Stimulated activated CD4-positive, alpha-beta T cell treated with anti-CD3 and anti-CD28 coated beads, Interleukin-4, amount 100 ng/mL, for 1 hour (primary cell): ENCODE measurements at places on chromosomes 1 and 21.

- no peak for DNase-seq
These were observed 694 bp downstream of the TMEM167B start for GRCh38 chr1:109091078-109091838.

DNA sequence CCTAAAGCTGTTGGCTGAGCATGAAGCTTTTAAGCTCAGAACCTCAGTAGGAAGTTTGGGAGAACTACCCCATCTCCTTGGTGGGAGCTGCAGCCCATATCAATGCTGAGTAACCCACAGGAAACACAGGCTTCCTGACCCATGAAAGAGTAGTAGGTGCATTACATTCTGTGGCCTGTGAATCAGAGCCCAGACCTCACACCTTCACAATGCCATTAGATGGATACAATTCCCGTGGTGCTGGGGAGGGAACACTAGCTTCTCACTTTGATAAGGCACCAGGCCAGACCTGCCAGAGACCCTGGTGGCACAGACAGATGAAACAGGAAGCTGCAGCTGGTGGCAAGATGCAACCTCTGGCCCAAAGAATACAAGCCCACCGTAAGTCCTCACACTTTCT is 308.8 kb downstream of the NPHP4 start:
- no peak for DNase-seq

GRCh38 chr1:243638186-243638585 is 211.9 kb downstream of the AKT3 start:
- no peak for DNase-seq

DNA sequence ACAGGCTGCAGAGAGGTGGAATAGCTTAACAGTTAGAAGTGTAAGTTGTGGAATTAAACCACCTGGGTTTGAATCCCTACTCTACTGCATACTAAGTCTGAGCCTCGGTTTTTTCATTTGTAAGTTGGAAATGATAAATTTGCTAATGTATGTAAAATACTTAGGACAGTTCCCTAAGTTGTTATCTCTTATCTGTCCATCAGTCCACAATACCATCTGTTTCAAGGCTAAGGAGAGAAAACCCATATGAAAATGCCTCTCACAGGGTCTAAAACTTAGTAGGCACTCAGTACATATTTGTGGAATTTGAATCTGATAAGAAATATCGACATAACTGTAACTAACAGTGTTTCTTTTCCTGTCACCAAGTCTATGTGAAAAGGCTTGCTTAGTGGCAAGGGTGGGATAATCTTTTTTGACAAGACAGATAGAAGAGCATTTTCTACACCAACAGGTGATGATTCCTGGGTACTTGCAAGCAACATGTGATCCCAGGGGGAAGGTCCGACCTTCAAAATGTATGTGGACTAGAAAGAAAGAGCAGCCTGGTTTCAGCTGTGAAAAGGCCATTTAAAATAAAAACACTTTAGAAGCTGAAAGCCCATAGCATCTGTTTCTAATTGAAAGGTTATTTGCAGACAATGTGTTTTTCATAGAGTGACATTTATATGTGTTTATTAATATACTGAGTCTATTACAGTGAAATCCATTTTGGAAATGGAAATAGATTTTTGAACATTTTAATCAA is 202.9 kb downstream of the HHAT start:
- no peak for DNase-seq

- no peak for DNase-seq
These were observed 892.5 kb downstream of the PLA2G4A start for GRCh38 chr1:187721216-187721615.

DNA sequence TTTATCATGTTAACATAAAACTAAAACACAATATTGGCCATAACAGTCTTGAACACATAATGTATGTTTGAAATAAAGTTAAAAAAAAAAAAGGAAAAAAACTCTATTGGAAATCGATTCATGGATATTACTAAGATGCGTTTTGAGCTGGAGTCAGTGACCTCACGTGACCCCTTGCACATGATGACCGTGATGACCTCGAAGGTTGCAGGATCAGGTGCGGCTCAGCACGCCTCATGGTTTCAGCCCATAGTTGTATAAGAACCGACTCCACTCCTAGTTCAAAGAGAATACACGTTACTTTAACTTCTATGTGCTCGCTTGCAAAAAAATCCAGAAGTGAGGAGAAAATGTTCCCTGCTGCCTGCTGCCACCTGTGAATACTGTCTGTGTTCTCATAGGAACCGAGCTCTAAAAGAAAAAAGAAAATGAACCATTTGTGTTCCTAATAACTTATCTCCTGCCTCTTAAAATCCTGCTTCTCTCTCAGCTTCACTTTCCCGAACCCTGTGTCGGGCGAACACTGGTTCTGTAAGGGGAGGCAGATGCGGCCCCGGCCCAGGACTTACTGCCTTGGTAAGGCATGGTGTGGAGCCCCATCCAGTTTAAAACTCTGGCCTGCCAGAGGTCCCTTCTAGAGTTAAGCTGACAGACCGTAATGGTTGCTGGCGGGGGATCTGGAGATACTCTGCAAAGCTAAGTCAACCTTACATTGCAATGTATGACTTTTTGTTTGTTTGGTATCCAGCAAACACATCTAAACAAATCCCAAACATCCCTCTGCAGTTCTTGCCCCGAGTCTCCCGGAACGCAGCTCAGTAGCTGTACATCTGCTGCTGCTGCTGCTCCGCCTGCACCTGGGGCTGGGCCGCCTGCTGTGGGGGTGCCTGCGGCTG is 33.8 kb upstream of the RIPK4 start:
- DNase-seq, result no peak
